COR-L47 (cell line): ENCODE measurements at places on chromosomes 6 and 20.

DNA sequence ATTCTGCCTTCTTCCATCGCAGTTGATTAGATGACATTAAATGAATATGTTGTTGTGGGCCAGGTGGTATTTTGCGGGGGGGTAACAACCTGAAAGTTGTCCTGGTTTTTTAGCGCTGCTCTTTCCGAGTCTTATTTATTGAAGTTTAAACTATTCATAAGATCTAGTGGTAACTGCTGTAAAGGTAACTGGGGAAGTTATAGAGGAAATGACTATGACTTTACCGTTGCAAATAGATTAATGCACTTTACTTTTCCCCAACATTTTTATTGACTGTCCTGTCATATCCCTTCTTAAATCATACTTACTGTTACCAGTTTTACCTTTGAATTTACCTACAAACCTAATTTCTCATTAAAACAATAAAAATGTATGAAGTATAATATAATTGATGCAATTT is 173.4 kb downstream of the ARID1B start:
- DNase-seq = no peak

GRCh38 chr6:95133578-95133977 is 443.8 kb upstream of the MANEA start:
- peak; percentile 60 for DNase-seq

GRCh38 chr6:32075781-32076180 is 33.4 kb downstream of the TNXB start:
- no peak for DNase-seq

GRCh38 chr6:137217801-137218472 is 1.2 kb downstream of the IFNGR1 start:
- DNase-seq = no peak

GRCh38 chr6:133242637-133243585 is 1.8 kb downstream of the EYA4 start:
- no peak for DNase-seq

GRCh38 chr20:23039136-23039875 is 4.2 kb downstream of the SSTR4 start:
- no peak for DNase-seq

DNA sequence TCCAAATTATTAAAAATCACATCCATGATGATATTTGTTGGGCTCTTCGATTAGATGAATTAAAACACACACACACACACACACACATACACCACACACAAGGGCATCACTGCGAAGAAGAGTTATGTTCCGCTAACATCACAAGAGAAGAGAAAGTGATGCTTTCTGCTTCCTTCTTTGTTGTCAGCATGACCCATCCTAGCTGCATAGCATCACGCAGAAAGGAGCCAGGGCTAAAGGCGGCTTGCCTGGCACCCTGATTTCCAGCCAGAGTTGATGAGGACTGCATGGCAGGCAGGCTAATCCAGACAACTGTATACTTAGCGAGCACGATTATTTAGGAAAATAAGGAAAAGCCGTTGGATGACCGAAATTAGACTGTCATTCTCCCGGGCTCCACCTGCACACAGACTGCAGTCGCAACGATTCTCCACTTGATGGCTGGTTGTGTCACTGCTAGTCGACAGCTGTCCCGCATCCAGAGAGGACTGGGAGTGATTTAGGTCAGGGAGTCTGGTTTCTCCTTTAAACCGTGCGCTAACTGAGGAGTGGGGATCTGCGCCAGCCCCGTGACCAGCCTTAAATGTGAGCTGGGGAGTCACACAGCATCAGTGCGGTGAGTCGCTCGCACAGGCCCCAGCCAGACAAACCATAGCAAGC is 70.6 kb upstream of the SOX4 start:
- peak; percentile 67 for DNase-seq

DNA sequence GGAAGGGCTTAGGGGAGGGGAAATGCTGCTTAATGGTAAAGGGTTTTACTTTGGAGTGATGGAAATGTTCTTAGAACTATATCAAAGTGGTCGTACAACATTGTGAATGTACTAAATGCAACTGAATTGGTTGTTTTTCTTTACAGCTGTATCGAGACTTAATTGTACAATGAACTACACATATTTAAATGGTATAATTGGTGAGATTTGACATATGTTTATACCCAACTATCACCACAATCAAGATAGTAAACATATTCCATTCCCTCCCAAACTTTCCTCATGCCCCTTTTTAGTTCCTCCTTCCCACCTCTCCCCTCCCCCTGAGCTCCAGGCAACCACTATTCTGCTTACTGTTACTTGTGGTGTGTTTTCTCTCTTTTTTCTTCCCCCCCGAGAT is 44.0 kb downstream of the SCAND1 start:
- no peak for DNase-seq

- no peak for DNase-seq
These were observed 16.1 kb downstream of the FBXO30 start for GRCh38 chr6:145798530-145798929.

DNA sequence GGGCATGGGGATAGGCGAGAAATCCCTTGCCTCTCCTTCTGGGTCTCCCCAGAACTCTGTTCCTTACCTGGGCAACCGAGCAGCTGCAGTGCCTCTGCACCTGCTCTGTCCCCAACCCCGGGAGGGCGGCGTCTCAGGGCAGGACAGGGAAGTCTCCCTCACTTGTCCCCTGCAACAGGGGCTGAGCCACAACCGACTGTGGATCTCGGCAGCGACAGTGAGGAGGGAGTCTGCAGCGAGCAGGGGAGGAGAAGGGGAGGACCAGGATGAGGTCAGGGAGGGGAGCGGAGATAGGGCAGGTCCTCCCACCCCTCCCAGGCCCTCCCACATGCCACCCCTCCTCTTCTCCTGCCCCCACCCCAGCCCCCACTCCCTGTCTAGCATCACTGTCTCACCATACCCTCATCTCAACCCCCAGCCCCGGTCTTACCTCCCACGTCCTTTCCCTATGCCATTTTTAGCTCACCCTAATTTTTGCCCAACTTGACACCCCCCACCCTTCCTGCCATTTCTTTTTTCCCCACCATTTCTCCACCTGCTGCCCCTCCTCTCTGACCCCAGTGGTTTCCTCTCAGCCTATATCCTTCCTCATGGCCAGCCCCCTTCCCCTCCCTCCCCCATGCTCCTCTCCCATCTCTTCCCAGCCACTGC is at the start of gene TNXB:
TSS of gene TNXB (minus strand) at position 225 of the 651 bp plus-strand sequence. CDS start 11,140 bp downstream, outside the sequence.
- DNase-seq = no peak

DNA sequence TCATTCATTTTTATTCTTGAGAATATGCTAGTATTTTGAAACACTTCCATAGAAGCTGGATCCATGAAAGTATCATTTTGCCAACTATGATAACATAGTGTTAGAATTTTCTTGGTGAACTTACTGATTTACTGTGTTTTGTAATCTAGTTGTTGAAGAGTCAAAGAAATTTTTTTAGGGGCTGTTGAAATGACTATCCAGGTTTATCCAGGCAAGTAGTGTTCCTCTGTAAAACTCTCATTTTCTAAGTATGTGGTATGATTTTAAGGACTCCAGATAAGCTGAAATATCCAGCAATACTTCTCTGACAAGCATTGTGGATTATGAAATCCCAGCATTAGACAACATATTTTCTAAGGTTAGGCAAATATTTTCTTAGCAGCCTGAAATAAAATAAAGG is 95.9 kb downstream of the GRIK2 start:
- DNase-seq = no peak

DNA sequence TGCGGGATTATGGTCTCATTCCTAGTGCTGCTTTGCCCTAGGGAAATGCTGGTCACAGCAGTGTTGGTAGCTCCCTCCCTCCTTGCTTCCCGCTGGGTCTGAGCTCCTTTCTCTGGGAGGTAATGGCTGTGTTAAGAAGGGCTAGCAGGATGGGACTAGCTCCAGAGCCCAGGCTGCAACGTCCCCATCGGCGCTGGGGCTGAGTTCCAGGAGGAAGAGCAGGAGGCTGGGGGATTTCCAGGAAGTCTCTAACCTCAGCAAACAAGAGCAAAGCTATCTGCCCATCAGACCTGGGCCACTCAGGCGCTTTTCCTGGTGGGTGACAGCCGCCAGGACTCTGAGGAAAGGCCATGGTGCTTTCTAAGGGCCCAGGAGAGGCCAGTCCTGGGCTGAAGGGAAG is 174.2 kb downstream of the DLL1 start:
- no peak for DNase-seq

GRCh38 chr20:46324379-46324778 is 16.1 kb upstream of the CDH22 start:
- DNase-seq = no peak

DNA sequence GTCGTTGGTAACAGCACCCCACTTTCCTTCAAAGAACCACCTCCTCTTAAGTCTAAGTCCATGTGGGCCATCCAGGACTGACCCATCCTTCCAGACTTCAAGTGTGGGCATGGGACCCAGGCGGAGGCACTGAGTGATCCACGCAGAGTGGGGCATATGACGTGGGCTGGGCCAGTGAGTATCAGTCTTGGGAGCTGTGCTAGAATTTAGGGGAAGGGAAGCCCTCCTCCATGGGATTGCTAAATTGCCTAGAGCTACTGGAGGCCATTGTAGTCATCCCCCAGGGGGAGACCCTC is 35.3 kb upstream of the KCNB1 start:
- DNase-seq = no peak

- DNase-seq = no peak
These were observed 2.2 kb downstream of the SNTA1 start for GRCh38 chr20:33441142-33441955.

- no peak for DNase-seq
These were observed 188.5 kb downstream of the ZNF217 start for GRCh38 chr20:53405139-53405538.

DNA sequence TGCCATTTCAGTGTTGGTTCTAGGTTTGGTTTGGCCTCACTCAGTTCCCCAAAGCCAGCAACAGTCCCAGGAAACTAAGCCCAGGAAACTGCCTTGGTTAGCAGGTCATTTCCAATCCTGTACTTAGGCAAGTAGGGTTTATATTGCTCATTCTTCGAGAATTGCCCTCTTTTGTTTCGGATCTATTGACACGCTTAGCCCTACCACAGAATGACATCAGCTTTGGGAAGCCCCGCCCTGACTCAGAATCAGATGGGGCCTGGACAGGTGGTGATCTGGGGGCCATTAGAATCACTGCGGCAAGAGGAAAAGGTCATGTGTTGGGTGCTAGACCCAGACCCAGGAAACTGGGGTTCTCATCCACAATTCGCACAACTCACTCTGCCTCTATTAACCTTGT is 578.2 kb downstream of the QKI start:
- no peak for DNase-seq

GRCh38 chr6:87103977-87104601 is 9.2 kb upstream of the CGA start:
- DNase-seq = no peak

- no peak for DNase-seq
These were observed 57.3 kb downstream of the FAM83B start for GRCh38 chr6:54903884-54904283.

- no peak for DNase-seq
These were observed 106.4 kb upstream of the CARMIL1 start for GRCh38 chr6:25172819-25173218.

DNA sequence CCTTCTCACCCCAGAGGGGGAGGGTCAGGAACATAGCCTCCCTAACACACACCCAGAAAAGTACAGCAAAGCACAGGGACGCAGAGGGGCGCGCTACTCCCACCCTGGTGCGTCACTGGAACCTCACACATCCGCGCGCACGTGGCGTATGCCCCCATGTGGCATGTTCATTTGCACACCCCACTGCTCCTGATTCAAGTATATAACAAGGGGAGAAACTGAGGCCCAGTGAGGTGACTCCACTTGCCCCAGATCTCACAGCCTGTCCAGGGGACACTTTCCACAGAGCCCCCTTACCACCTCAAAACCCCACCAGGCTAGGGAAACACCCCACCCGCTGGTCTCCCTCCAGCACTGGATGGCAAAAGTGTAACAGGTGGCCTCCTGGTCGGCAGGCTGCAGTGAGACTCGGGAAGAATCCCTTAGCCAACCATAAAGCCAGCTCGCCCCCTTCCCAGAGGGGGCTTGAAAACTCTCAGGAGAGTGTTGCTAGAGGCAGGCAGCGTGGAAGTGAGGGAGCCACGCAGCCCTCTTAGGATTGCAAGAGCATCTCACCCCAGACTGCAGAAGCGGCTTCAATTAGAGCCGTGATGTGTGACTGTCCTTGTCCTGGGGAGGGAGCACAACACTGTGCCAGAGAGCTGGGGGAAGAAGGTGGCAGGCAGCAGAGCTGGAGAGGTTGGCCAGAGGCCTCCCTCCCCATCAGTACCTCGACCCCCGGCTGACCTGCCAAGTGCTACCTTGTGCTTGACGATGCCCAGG is at the start of gene GRM4:
TSS of gene GRM4 (minus strand) at position 67 of the 762 bp plus-strand sequence. CDS start 12,591 bp downstream, outside the sequence.
- no peak for DNase-seq

DNA sequence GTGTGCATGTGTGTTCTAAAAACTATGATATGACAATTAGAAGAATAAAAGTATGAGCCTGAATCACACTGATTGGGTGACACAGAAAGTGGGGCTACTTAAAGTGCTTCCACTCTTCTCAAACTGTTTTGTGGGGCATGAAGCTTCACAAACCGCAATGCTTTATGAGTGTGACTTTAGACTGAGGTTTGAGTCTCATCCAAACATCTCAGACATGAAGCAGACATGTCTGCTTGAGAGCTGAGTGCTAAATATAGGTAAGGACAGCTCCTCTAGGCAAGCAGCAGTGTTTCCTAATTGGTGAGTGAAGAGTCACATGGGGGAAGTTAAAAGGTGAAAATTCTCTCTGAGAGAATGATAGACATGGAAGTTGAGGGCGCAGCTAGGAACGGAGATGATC is 726.9 kb upstream of the CITED2 start:
- DNase-seq = no peak

GRCh38 chr6:36688063-36688738 is 9.4 kb upstream of the RAB44 start:
- DNase-seq = no peak

- DNase-seq = no peak
These were observed 14.8 kb downstream of the SLC35A1 start for GRCh38 chr6:87487555-87487954.

GRCh38 chr20:8654486-8654885 is 414.4 kb upstream of the PLCB4 start:
- no peak for DNase-seq

GRCh38 chr20:51262240-51262639 is 239.3 kb upstream of the KCNG1 start:
- DNase-seq = no peak

DNA sequence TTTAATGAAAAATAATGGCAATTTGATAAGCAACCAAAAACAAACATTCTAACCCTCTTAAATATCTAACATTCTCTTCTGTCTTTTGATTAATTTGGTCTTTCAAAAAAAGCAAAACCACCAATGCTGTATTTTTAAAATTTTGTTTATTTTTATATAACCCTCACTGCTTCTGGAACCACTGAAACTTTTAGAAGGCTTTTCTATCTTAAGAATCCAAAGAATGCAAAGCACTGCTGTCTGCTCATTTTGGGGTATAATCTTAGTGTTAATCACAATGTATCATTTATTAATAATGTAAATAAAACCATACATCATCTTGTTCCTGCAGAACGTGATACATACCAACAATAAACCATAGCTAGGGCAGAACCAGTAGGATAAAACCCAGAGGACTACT is 14.0 kb downstream of the STK38 start:
- no peak for DNase-seq

- no peak for DNase-seq
These were observed 14.7 kb downstream of the DSE start for GRCh38 chr6:116385459-116385802.

- DNase-seq = peak; percentile 18
These were observed 7.8 kb downstream of the SYNGAP1 start for GRCh38 chr6:33427585-33428223.

GRCh38 chr20:46270977-46271744 is 37.1 kb downstream of the CDH22 start:
- DNase-seq = peak; percentile 40

GRCh38 chr20:24132246-24132645 is 143.7 kb upstream of the GGTLC1 start:
- DNase-seq = no peak
